Erythroblast (primary cell): ENCODE measurements at places on chromosomes 12 and 14.

- peak; percentile 33 for DNase-seq
These were observed 33.5 kb downstream of the UNC79 start for GRCh38 chr14:93464271-93464670.

DNA sequence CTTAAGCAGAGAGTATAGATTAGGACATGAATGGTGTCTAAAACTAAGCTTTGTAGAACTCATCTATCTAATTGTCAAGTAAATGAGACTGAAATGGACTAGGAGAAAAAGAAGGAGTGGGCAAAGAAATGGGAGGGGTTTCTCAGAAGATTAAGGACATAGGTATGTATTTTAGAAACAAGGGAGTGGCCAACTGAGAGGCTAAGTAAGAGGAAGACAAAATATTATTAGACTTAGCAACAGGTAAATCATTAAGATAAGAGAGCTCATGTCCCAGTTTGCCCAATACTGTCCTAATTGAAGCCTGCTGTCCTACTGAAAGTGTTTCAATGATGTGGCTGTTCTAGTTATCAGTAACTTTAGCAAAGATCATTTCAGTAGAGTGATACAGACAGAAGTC lies 171.4 kb downstream of the KITLG start:
- DNase-seq: no peak

GRCh38 chr12:11707535-11707934 lies 58.1 kb downstream of the ETV6 start:
- no peak for DNase-seq

- DNase-seq: no peak
These were observed 31.7 kb upstream of the PNMA1 start for GRCh38 chr14:73745571-73746519.

DNA sequence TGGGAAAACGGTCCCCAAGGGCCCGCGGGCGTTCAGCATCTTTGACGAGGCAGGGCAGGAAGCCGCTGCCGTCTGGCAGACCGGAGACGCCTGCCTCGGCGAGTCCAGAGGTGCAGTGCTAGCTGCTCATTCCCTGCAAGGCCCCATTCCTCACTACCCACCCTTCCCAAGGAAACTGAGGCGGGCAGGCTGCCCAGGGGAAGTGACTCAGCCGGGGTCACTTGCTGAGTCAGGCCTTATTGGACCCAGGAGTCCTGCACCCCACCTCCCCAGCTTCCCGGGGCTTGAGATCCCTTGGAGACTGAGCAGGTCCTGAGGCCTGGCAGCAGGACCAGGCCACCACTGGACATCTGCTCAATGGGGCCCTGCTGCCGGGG lies 3.7 kb downstream of the SH2B3 start:
- DNase-seq: no peak

DNA sequence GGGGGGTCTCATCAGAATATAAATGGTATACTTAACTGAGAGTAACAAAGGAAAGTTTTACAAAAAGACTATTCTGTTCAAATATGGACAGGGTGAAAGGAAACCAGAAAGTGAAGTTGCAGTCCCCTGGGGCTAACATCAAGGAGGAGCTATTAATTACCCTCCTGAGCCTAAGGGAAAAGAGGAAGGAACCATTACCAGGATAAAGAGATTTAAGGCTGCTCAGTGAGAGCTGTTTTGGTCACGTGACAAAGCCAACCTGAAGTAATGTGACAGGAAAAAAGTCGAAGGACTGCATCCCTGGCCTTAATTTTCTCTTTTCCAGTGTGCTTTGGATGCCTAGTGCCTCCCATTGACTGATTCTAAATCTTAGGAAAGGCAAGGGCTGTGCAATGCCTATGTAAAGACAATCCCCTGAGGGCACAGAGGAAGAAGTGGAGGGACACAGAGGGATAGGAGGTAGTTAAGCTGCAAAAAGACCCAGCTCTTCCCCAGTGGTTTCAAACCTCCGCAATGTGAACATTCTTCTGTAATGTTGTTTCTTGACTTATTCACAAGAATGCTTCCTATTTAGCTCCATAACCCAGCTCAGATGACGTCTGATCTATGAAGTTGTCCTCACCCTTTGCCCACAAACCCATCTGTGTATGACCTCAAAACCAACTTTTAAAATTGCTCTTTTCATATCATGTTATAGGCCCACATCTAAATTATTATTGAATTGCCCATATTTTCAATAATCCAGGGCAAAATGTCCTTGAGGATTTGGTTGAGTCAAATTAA lies 187.7 kb upstream of the DCN start:
- no peak for DNase-seq

GRCh38 chr12:76813265-76813664 lies 49.4 kb downstream of the ZDHHC17 start:
- DNase-seq: no peak

- DNase-seq: no peak
These were observed 48.0 kb downstream of the DRAM1 start for GRCh38 chr12:101925361-101925760.

- no peak for DNase-seq
These were observed 154.4 kb downstream of the FUT8 start for GRCh38 chr14:65566820-65567522.

DNA sequence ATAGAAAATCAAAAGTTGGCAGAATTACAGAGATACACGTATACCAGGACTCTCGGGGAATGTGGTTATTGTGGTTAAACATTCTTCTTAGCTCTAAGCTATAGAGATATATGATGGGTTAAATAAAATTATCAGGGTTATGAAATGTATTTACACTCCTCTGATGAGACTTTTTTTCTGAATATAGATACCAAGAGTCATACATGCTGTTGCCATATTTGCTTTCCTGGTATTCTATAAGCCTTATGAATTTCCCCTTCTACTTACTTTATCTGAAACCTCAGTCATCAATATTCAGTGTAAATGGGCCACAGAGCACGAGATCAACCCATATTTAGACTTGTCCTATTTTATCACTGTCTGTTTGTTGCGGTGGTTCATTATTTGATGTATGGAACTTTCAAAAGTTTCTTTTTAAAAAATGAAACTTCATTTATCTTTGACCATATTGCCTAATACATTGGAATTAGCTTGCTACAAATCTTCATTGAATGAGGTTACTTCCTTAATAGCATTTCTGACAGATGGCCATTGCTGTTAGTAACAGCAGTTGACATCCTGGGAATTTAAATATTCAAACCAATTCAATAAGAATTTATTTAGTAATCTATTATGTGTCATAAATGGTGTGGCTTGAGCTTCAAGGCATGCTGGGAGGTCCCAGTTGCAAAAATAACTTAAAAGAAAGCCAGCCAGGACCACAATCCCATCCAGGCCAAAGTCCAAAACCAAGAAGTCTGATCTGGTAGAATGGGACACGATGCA lies 393.5 kb downstream of the PCNX1 start:
- no peak for DNase-seq

GRCh38 chr12:6771091-6771495 lies 1.2 kb upstream of the LAG3 start:
- DNase-seq: no peak

GRCh38 chr12:108430245-108430644 lies 84.8 kb upstream of the FICD start:
- DNase-seq: no peak

DNA sequence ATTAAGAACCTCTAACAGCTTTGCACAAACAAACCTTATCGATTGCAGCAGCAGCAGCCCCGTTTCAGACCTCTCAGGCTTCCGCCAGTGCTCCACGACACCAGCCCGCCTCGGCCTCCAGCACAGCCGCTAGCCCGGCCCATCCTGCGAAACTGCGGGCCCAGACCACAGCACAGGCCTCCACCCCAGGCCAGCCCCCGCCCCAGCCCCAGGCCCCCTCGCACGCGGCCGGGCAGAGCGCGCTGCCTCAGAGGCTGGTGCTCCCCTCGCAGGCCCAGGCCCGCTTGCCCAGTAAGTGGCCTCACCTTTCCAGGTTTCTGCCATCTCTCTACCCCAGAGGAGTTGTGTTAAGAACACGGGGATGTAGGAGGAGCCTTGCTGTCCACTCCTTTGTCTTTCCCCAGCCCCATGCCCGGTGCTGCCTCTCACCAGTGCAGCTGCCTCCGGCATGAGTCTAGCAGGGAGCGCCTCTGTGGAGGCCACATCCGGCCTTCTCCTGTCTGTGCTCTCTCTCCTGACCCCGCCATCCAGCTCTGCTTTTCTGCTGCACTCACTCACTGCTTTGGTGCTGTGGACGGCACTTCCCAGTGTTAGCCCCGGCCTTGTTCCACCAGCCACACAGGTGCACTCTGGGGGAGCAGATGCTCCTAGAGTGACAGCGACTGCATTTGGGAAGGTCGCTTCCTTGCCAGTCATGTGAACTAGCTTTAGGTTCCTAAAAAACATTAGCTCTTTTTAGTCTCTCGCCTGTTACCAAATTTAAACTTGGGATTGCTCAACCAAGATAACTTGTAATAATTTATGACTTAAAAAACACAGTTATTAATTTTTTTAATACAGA lies 71.5 kb downstream of the EP400 start:
- no peak for DNase-seq

DNA sequence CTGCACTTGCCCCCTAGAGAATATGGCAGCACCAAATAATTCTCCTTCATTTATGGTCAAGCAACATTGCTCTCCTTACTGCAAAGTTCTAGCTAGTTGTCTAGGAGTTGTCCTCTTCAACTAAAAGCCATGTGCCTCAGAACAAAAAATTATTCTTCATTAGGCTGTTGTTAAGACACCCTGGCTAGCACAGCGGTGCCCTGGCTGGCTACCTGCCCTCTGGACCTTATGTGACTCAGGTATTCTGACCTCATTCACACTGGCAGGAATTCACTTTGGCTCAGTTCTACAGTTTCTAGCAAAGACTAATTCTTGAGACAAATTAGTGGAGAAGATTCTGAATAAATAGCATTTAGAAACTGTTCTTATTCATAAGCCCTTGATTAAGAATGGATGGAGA lies 224.4 kb upstream of the KRR1 start:
- DNase-seq: no peak

DNA sequence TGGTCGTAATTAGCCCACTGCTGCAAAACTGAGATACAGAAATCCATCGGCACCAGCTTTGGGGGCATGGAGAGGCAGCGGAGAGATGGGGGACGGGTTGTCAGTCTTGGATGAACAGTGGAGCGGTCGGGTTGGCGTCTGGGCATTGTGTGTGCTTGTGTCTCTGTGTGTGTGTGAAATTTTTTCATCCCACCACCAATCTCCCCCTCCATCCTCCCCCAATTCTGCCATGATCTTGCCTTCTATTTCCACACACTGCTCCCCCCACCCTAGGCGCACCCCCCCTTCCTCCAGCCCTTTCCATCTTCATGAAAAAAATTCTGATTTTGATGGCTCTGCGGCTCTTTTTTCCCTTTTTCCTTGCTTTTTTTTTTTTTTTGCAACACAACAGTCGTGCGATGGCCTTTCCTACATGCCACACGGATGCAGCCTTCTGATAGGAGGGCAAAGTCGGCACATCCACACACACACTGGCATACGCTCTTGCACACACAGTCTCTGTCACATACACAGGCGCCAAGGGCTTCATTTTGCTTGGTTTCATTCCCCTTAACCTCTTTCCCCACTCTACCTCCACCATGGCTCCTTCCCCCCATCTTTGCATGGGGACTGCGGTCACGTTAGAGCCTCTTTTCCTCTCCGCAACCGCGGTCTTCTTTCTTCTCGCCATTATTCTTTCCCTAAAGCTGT lies 3.3 kb downstream of the NRXN3 start:
- DNase-seq: no peak

DNA sequence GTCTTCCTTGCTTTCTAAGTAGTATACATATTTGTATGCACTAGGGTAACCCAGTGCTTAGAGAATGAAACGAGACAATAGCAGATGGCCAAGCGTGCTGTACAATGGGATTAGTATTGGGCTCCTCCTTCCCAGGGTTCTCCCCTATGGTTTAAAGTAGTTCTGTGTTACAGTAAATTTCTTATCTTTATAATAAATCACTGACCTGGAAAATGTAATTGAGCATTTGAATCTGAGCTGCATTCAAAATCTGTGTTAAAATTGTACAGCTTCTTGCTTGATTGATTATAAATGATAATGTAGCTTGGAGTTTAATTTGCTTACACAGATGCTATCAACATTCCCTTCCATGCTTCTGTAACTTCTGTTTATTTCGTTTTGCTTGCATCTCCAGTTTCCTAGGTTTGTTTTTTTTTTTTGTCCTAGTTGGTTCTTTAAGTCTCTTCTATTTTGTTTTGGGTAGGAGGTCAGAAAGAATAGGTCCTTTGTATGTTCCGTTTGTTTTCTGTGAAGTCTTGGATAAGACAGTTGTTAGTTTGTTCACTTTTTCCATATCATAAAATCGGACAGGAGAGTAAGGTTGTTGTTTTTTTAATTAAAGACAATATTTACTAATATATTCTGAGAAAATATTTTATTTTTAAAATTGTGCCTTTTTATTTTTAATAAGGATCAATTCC lies 171.2 kb downstream of the ERC1 start:
- no peak for DNase-seq

GRCh38 chr14:61581955-61582615 lies 113.2 kb upstream of the HIF1A start:
- no peak for DNase-seq

DNA sequence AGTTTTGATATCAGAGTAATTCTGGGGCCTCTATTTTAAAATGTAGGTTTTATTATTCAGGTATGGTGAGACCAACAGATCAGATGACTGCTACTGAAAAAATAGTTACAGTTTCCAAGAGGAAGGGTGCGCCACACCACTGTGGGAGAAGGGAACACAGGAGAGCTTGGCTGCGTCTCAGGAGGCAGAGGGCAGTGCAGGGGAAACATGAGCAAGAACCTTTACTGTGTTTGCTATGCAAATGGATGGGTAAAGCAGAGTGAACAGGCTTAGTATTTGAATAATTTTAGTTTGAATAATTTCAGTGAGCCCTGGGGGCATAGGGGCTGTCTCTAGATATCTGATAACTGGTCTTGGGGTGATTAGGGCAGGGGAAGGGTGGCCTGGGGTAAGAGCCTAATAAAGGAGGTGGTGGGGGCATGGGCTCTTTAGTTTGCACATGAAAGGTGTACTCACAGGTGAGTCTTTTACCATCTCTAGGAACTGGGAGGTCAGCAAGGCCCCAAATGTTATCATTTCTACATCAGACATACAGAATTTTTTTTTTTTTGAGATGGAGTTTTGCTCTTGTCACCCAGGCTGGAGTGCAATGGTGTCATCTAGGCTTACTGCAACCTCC lies 196.8 kb upstream of the NEDD1 start:
- DNase-seq: no peak

GRCh38 chr12:90311561-90311960 lies 602.9 kb upstream of the ATP2B1 start:
- no peak for DNase-seq

GRCh38 chr14:33617154-33617553 lies 333.7 kb downstream of the EGLN3 start:
- DNase-seq: no peak

DNA sequence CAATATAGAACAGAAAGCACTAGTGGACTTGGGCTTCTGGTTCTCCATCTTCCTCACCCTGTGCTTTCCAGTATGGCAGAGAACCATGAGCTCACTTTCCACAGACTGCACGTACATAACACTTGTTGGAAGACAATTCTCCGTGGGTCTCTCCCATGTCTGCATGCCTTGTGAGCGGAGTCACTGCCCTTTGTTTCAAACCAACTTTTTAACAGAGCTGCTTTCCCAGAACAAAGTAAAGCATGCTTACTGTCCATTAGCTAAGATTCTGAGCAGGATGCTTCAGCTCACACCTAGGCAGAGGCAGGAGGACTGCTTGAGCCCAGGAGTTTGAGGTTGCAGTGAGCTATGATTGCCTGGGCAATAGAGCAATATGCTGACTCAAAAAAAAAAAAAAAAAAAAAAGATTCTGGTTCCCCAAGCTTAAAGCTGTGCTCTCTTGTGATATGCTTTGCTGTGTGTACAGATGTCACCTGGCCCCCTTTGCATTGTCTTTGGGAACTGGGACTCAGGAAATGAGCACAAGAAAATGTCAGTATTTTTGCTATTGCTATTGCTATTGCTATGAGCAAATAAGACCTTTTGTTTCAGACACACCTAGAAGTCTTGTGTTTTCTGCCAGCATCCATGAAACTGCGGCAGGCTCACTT lies 54.6 kb upstream of the PTGR2 start:
- no peak for DNase-seq
